ENCODE measurements at places on chromosomes 11 and 22.

GRCh38 chr11:60912223-60912850 is 1.6 kb upstream of the TMEM109 start:
- DNase-seq = no peak

GRCh38 chr11:121059605-121060004 is 35.7 kb downstream of the TBCEL start:
- no peak for DNase-seq

DNA sequence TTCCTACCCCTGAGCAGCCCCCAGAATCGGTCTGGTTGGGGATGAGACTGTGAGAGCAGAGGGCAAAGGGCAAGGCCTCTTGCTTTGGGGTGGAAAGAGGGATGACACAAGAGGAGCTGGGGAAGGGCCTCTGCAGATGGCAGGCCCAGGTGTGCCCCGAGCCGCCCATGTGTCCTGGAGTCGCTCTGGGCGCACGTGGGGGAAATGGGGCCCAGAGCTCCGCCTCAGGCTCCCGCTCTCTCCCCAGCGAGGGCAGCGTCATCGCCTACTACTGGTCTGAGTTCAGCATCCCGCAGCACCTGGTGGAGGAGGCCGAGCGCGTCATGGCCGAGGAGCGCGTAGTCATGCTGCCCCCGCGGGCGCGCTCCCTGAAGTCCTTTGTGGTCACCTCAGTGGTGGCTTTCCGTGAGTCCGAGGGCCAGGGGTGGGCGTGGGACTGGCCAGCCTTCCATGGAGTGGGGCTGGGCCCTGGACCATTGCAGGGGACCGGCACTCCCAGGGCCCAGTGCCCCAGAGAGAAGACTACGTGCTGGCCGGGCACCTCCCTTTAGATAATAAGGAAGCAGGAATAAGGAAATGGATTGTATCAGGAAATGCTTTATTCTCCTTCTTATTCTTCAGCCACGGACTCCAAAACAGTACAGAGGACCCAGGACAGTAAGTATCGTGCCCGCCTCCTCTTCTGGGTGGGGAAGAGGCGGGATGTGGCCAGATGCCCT is 30.1 kb downstream of the ST14 start:
- DNase-seq = no peak

GRCh38 chr11:95093548-95093947 is 3.9 kb downstream of the ENDOD1 start:
- DNase-seq = no peak

GRCh38 chr22:31086703-31087330 is 5.7 kb downstream of the SMTN start:
- no peak for DNase-seq

DNA sequence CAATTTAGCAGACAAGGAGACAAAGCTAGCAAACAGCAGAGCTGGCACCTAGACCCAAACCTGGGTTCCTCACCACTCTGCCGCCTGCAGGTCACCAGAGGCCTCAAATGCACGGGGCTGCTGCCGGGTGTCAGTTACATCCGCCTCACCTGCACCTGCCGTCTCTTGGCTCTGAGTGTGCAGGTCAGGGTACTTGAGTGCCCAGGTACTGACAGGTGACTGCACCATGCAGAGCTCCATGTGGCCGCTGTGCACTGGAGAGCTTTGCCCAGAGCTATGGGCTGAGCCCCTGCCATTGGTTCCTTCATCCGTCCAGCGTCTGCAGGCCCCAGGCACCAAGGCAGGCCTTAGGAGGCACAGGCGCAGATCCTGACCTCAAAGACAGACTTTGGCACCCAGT is 35.0 kb downstream of the PDGFB start:
- DNase-seq = no peak

- no peak for DNase-seq
Measured at GRCh38 chr11:111540114-111540936, at the start of gene LAYN. Gene LAYN, plus strand, starts transcription at chr11:111540720. Its CDS starts 124 bp downstream, at chr11:111540844.

GRCh38 chr22:47053726-47054141 is 291.3 kb downstream of the TBC1D22A start:
- no peak for DNase-seq

GRCh38 chr11:46666516-46666915 is 33.9 kb downstream of the ARHGAP1 start:
- no peak for DNase-seq

GRCh38 chr11:102276783-102277182 is 40.5 kb upstream of the BIRC3 start:
- no peak for DNase-seq

- DNase-seq = no peak
Measured at GRCh38 chr11:69211540-69211919, 55.8 kb downstream of the SMIM38 start.

GRCh38 chr11:3605771-3606203 is 36.0 kb downstream of the ART5 start:
- no peak for DNase-seq

GRCh38 chr22:22811016-22812009 is 76.3 kb upstream of the IGLL5 start:
- DNase-seq = no peak

GRCh38 chr11:844693-845644 is 2.3 kb downstream of the TSPAN4 start:
- no peak for DNase-seq

DNA sequence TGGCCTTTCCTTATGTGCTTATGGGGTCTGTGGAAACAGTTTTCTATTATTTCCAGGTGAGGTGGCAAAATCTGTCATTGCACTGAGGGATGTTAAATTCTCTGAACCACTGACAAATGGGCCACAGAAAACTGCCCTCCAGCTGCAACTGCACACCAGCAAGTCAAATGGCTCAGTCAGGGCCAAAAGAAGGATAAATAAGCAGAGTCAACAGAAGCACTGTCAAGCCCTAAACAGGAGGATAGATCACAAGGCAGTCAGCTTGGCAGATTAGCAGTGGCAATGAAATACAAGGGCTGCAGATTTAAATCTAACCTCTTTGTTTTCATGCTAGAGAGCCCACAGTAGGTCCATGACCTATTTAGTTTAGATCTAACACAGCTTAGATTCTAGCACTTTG is 435.6 kb downstream of the ETS1 start:
- no peak for DNase-seq

GRCh38 chr22:49963647-49964026 is 3.1 kb downstream of the PIM3 start:
- no peak for DNase-seq

DNA sequence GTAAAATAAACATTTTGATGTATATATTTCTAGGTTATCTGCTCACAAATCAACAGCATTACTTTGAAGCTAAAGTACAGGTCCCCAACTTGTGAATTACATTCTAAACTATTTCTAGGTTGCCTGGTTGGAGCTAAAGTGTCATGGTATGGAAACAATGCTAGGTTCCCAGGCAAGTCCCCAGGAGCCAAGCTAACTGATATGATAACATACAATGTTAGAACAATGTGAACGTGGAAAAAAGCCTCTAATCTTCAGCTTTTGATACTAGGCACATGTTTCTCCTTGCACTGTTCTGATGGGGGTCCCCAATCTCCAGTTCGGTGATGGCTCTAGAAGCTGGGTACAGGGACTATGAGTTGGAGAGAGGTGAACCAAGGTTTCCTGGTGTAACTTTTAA is 109.8 kb downstream of the ARL14EP start:
- no peak for DNase-seq

DNA sequence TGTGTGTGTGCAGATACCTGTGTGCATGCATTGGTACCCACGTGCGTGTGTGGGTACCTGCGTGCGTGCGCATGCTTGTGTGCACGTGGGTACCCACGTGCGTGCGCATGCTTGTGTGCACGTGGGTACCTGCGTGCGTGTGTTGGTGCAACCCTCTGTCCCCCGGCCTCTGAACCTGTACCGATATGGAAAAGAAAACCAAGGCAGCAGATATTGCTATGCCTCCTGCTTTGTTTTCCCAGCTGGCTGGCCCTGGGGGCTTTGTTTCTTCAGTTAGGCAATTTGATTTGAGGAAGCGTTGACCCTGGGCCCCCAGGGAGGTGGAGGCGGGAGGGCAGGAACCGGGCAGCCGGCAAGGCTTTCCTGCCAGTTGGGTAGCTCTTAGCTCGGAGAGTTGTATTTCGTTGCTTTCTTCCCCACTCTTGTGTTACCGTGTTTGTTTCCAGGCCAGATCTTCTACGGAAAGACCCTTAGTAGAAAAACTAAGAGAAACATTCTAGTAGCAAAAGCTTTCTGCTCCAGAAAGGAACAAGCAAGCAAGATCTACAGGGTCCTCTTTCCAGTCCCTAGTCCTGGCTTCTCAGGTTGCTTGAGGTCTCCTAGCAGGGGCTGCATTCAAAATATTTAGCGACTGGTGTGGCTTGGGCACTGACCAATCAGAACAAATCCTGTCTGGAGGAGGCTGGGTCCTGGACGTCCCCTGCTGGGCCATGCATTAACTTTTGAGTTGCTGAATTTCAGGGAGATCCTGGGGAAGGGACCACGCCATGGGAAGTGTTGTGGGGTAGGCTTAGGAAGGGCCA is 26.3 kb upstream of the SORL1-AS1 start:
- DNase-seq = no peak

GRCh38 chr11:133917921-133918607 is 38.7 kb downstream of the IGSF9B start:
- DNase-seq = no peak

DNA sequence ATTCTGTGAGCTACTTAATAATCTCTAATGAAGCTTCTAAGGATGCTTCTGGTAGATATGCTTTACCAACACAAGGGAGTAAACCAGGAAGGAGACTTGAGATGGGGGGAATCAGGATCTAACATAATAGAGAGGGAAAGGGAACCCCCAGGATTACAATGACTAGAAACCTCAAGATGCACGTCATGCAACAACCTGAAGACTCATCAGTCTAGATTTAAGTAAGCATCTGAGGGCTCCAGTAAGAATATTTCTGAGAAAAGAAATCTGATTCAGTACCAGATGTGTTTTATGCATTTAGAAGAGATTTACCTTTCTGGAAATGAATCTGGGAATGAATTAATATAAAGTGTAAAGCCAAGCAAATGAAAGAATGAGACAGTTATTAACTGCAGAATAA is 15.2 kb downstream of the KDM4D start:
- DNase-seq = no peak

GRCh38 chr11:42528911-42529310 is 782.9 kb upstream of the API5 start:
- DNase-seq = no peak

DNA sequence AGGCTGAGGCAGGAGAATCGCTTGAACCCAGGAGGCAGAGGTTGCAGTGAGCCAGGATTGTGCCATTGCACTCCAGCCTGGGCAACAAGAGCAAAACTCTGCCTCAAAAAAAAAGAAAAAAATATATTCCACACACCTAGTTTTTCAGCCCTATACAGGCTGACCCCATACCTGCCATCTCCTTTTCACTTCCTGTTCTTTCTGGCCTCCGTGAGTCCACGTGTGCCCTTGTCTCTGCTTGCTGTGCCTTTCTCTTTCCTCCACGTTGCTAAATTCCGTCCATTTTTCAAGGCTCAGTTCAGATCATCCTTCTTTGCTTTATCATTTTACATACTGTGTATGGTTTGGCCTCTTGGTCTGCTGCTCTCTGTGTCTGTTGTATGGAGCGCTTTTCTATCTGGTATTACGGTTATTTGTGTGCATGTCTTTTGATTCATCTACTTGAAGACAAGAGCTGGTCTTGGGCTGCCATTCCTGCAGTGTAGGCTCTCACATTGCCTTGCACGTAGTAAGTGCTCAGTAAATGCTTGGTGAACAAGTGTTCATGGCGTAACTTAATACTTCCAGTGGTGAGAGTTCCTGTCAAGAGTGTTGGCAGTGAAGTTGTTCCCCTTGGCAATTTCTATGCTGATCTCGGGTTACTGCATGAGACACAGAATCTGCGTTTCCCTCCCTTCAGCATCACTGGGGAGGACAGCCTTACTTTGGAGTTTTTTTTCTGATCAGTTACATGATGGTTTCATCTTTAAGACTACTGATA is 57.5 kb downstream of the PTPRJ start:
- no peak for DNase-seq

DNA sequence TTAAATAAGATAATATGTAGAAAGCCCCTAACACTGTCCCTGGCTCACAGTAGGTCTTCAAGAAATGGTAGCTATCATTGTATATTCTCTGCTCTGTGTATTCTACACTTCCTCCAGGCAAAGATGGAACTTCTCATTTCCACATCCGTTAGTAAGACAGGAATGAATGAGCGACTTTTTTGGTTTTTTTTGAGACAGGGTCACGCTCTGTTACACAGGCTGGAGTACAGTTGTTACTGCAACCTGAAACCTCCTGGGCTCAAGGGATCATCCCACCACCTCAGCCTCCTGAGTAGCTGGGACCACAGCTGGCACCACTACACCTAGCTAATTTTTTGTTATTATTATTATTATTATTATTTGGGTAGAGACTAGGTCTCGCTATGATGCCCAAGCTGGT is 2.3 kb upstream of the CLPB start:
- no peak for DNase-seq

DNA sequence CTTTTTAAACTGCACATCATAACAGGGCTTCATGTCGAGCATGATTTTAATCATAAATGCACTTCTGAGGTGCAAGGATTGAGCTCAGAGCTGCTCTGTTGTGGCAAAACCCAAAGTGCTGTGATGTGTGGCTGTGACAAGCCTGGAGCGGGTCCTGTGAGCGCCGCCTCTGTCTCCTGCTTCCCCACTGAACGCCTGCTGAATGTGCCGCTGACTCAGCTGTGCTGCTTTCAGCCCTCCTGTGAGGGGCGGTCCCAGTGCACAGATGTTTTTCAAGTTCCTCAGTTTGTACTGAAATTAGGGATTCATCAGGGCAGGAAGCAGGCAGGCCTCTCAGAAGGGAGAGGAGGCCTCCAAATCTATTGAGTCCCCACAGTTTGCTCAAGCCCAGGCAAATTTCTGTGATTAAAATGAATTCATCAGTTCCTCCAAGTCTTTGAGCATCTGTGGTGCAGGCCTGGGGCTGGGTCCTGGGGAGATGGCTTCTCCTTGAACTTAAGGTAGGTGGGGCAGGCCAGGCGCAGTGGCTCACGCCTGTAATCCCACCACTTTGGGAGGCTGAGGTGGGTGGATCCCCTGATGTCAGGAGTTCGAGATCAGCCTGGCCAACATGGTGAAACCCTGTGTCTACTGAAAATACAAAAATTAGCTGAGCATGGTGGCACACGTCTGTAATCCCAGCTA is 3.0 kb upstream of the GTSE1 start:
- DNase-seq = no peak

- no peak for DNase-seq
Measured at GRCh38 chr11:79406376-79406775, 34.5 kb downstream of the TENM4 start.

- DNase-seq = no peak
Measured at GRCh38 chr11:46118702-46119351, 2.4 kb downstream of the PHF21A start.

- DNase-seq = no peak
Measured at GRCh38 chr11:2139123-2139521, at the start of gene IGF2. Gene IGF2, minus strand, starts transcription at chr11:2139389. Its CDS starts 3,866 bp downstream, at chr11:2135523.

- DNase-seq = no peak
Measured at GRCh38 chr11:34475656-34476055, 36.9 kb downstream of the CAT start.
